Brain (organoid and tissue), 16 donors: ENCODE measurements at places on chromosomes 11 and 22. TPM values are rescaled to one million over a fixed set of nuclear protein-coding genes. Genes with fewer than 3 reads are reported as not detected.
A peak's percentile ranks its signal among the peaks of the same experiment; 100 is the strongest.

Gene PACSIN3
- polyA plus RNA-seq, result 14.3 TPM

Gene DEUP1
- 0.71 TPM for polyA plus RNA-seq

Gene OTOG
- 1.3 TPM for polyA plus RNA-seq

Gene SHISAL1
- polyA plus RNA-seq, result 22.9 TPM

Gene THRSP
- 1.4 TPM for polyA plus RNA-seq

Gene CBLIF
- polyA plus RNA-seq, result not detected

Gene PARVG
- 5.1 TPM for polyA plus RNA-seq

Gene GGTLC3
- not detected for polyA plus RNA-seq

Gene SCO2
- 0.80 TPM for polyA plus RNA-seq

Gene UBASH3B
- polyA plus RNA-seq, result 6.2 TPM

Gene CASP5
- polyA plus RNA-seq, result not detected

Gene TIGD3
- 7.1 TPM for polyA plus RNA-seq

Gene MYEOV
- not detected for polyA plus RNA-seq

Gene SLC1A2
- 108 TPM for polyA plus RNA-seq

Gene LGALS12
- polyA plus RNA-seq, result not detected

- peak; percentile 78 for DNase-seq
Observed at GRCh38 chr11:121352251-121352891, 59.8 kb downstream of the SC5D start.

DNA sequence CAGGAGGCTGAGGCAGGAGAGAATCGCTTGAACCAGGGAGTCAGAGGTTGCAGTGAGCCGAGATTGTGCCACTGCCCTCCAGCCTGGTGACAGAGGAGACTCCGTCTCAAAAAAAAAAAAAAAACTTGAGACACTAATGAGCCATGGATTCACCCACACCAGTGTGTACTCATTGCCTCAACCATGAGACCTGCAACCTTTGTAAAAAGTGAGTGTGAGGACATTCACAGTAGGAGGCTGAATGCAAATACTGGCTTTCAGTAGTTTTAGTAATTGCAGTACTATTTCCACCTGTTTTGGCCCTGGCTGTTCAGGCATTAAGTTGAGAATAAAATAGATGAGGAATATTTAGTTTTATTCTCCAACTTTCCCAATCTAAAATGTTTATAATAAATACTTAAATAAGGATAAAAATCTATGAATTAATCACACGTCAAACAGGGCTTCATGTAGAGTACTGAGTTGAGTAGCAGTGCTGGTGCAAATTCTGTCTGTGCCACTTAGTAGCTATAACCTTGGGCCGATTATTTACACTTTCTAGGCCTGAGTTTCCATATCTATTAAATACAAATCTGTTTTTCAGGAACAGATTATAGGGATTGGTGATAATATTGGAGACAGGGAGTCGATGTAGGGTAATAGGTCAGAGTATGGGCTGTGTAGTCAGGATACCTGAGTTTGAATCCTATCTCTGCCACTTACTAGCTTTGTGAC is 72.8 kb downstream of the PPP2R1B start:
- no peak for DNase-seq

GRCh38 chr22:20211997-20212753 is 55.9 kb downstream of the RTN4R start:
- DNase-seq, result peak; percentile 38

GRCh38 chr22:43553451-43554258 is 141.8 kb downstream of the MPPED1 start:
- DNase-seq, result no peak

DNA sequence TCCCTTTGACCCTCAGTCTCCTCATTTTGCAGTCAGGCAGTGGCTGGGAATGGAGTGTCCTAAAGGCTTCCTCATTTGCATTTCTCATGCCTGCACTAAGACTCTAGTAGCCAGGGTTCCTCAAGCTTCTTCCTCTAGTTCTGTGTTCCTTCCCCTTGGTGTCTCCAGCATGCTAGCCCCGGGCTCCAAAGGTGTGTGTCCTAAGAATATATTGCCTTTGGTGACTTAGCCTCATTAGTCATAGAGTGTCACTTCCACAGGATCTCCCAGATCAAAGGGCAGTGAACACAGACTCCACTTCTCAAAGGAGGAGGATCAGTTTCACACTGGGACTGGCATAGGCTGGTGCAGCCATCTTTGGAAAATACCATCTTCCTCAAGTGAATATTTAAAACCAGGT is 21.4 kb upstream of the ACER3 start:
- no peak for DNase-seq

DNA sequence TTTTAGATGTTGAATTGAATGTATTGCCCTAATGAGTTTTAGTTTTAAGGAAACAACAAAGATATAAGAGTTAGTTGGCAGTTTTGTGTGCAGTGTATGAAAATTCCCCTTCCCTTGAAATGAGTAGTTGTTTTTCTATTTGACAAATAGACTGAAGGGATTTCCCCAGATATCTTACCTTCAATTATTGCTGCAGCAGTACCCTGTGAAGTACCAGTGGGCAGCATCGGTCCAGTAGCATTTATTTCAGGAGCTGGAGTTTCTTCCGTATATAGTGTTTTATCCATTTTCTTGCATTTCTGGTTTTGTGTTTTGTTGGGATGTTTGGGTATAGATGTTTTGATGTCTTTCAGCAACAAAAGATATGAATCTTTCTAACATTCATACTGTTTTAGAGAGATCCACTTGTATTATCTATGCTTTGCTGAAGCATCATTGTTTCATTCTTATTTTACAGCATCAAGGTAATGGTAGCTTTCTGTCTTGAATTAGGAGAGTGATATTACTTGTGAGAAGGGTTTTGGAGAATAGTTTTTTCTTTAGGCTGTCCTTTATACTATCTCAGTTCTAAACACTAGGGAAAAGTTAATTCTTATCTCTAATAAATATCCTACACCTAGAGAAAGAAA is 7.4 kb downstream of the KMT2A start:
- DNase-seq, result no peak

GRCh38 chr11:123822032-123822431 is 15.9 kb upstream of the OR6M1 start:
- no peak for DNase-seq

GRCh38 chr22:31579835-31580242 is 82.2 kb downstream of the PISD start:
- no peak for DNase-seq

GRCh38 chr22:40250608-40251007 is 72.9 kb downstream of the TNRC6B start:
- peak; percentile 61 for DNase-seq

- DNase-seq, result no peak
Observed at GRCh38 chr11:122642971-122643370, 12.6 kb upstream of the UBASH3B start.

GRCh38 chr11:129723146-129723760 is 92.4 kb upstream of the TMEM45B start:
- DNase-seq, result no peak

- DNase-seq, result peak; percentile 21
Observed at GRCh38 chr22:50602338-50602700, 1.7 kb downstream of the MAPK8IP2 start.

GRCh38 chr22:37082251-37082873 is 27.2 kb downstream of the TMPRSS6 start:
- DNase-seq, result no peak

GRCh38 chr11:62393061-62393611 is 25.7 kb upstream of the SCGB1A1 start:
- DNase-seq, result no peak
